ENCODE measurements at places on chromosomes 4 and X.

- no peak for DNase-seq
Measured at GRCh38 chr4:112172180-112172579, 26.9 kb downstream of the FAM241A start.

DNA sequence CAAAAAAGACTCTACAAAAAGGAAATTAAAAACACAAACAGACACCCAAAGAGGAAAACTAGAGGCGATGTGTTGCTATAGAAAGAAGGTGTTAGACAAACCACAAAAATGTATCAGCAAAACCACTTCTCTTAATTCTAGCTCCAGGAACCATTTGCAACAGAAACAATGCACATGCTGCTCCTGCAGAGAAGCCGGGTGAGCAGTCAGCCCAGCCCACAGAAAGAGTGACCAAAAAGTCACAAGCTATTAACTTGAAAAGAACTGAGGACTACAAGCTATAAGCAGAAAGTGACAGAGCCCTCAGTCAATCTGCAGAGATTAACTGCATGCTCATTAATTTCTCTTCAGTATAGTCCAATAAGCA lies 96.2 kb upstream of the KLHL13 start:
- DNase-seq, result no peak

- no peak for DNase-seq
Measured at GRCh38 chr4:84681486-84682274, 98.8 kb downstream of the CDS1 start.

DNA sequence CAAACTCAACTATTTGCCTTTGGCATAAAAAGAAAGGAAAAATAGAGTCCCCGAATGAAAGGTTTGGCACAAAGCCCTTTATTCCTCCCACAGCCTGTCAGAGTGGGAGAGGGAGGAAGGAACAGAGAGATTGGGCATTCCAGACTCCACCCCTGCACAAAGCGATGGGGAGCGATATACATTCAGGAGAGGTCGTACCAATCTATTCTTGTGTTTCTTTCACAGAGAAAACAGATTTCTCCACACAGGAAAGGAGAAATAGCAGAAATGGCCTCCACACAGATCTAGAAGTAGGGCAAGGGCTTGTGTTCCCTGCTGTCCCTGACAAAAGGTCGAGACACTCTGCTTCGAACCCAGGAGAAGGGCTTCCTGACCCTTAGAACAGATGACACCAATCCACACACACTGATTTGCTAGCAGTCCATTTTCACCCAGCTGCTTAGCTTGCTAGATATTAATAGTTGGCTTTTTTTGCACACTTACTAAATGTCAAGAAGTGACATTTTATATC lies 197.4 kb downstream of the MAML3 start:
- DNase-seq, result no peak

DNA sequence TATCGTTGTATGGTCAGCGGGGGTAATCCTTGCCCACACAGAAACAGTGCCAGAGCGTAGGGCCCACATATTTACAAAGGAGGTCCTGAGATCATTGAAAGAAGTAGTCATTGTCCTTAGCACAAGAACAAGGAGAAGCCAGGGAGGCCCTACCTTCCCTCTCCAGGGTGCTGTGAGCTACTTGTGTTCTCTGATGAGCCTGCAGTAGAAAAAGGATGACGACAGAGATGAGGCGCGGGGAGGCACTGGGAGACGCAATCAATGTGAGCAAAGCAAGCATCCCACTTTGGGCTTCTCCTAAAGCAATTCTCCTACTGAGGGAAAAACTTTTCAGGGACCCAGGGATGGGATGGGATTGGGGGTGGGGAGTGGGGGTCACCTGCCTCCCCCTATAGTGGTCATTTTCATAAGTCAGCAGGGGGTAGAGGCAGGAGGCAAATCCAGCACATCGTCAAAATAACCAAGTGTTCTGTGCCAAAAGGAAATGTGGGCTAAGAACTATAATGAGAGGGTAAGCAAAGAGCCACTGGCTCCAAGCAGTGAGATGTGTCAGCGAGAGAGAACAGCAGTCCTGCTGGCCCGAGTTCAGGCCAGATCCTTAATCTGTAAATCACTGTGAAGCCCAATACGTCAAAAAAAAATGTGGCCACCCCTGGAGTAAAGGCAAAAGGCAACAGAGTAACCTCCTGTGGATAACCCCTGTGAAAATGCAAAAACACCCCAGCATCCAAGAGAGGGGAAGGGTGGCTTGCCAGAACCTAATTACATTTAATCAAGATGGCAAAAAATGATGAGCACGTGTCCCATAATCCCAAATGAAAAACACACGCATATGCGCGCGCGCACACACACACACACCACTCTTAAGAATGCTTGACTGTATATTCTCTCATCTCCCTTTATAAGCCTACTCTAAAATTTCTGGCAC lies 136.6 kb upstream of the HHIP start:
- no peak for DNase-seq

DNA sequence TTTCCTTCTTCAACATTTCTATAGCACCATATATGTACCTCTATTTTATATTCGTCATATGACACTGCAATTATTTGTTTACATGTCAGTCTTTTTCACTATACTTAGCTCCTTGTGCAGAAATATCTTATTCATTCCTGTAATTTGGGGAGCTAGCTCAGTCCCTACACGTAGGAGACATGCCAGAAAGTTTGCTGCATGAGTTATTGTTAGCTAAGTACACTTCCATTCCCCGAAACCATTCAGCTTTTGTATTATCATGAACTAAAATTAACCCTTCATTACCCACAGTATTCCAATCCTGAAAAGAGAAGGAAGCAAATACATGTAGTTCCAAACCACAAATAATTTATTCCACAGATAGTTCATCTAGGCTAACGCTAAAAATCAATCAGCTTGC lies 10.2 kb downstream of the CBR4 start:
- no peak for DNase-seq

- no peak for DNase-seq
Measured at GRCh38 chr4:6458528-6458927, 13.9 kb downstream of the PPP2R2C start.

- DNase-seq, result no peak
Measured at GRCh38 chrX:8042304-8042703, 115.1 kb upstream of the PNPLA4 start.

GRCh38 chr4:26458157-26458561 lies 32.1 kb downstream of the CCKAR start:
- no peak for DNase-seq

GRCh38 chr4:77104791-77105540 lies 29.2 kb upstream of the CCNI start:
- no peak for DNase-seq

GRCh38 chr4:82561786-82562563 lies at the start of gene TMEM150C:
Gene TMEM150C, minus strand, starts transcription at chr4:82561988. Its CDS starts 57,331 bp downstream, at chr4:82504657.
- peak; percentile 22 for DNase-seq

DNA sequence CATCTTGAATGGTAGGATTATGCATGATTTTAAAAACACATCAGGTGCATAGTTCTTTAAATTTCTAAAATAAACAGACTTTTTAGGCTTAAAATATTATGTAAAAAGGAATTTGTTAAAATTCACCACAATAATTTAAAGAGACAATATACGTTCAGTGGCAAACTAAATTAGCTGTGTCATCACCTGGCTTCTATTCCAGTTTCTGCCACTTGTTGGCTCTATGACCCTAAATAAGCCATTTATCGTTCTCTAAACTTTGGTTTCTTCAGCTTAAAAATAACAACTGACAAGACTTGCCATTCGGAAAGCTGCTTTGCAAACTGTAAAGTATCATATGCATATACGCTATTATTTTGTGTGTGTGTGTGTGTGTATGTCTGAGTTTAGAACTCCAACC lies 141.3 kb downstream of the MGST2 start:
- no peak for DNase-seq

DNA sequence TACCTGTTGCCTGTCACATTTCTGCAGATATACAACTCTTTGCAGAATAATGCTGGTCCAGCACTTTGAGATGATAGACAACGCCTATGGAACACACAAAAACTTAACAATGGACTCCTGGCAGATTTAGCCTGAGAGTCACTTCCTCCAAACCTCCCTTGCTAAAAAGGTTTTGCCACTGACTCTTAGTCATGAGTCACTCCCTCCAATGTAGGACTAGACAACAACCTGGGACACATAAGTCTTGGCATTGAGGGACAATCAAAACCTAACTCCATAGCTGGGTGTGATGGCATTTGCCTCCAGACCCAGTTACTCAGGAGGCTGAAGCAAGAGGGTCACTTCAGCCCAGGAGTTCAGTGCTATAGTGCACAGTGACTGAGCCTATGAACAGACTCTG lies 22.0 kb upstream of the EIF4E start:
- no peak for DNase-seq

DNA sequence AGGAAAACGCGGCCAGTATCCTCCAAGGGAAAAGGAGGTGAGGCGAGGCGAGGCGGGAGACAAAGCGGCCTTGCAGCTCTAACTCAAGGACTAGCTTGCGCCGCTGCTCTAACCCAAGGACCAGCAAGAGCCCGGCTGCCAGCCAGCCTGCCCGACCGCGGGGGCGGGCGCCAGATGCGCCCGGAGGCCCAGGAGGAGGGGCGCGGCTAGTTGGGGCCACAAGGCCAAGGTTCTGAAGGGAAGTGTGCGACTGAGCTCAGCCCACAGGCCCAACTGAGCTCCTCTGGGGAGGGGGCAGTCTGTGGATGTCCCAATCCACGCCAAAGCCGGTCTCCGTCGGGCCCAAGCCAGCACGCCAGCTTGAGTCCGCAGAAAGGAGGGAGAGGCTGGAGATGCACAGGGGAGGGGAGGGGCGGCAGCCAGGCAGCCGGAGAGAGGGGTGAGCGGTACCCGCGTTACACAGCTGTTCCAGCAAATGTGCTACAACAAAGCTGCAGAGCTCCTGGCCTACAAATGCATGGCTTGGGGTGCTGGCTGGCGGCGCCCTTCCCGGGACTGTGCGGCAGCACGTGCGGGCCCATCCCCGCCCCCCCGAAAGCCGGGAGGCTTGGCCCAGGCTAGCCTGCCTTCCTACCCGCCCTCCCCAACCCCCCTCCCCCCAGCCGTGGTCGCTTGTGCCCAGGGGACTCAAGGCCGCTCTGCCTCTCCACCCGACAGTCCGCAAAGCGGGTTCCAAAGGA lies 637 bp downstream of the AMER1 start:
- DNase-seq, result peak; percentile 33

- DNase-seq, result no peak
Measured at GRCh38 chr4:84384801-84385200, 114.3 kb downstream of the NKX6-1 start.
